ENCODE measurements at places on chromosomes 2 and 18.

GRCh38 chr18:6069539-6069938, 174.2 kb upstream of the TMEM200C start:
- DNase-seq, result no peak

DNA sequence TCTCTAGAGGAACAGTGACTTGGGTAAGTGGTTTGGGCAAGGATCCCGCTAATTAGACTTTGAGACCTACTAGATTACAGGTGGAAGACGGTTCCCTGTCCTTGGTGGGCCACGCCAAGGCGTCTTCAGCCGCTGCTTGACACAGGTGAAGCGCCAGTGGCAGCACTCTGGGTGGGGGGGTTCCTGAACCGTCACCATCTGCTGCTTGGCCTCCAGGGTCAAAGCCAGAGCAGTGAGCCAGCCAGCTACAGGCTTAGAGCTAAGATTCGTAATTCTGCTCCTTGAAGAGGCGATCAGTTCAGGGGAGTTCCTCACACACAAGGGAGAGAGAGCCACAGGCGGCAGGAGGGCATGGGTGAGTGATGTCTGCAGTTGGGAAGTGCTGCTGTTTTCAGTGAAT, 39.4 kb upstream of the RBM44 start:
- no peak for DNase-seq

GRCh38 chr2:127678531-127678930, 3.2 kb upstream of the LIMS2 start:
- no peak for DNase-seq

DNA sequence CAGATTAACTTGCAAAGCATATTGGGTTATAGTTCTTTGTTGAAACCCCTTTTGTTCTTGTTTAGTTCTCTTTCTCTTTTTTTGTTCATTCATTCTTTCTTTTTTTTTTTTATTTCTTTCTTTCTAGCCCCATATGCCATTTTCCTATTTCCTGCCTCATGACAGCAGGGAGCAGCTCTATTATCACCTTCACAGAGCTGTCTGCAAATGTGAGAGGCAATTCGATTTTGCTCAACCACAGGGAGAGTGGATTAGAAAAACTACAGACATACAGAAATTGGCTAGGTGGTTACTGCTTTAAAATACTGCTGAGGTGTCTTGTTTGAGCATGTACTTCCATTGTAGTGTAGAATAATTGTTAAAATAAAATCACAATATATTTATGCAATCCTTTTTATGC, 44.2 kb upstream of the TBR1 start:
- no peak for DNase-seq

DNA sequence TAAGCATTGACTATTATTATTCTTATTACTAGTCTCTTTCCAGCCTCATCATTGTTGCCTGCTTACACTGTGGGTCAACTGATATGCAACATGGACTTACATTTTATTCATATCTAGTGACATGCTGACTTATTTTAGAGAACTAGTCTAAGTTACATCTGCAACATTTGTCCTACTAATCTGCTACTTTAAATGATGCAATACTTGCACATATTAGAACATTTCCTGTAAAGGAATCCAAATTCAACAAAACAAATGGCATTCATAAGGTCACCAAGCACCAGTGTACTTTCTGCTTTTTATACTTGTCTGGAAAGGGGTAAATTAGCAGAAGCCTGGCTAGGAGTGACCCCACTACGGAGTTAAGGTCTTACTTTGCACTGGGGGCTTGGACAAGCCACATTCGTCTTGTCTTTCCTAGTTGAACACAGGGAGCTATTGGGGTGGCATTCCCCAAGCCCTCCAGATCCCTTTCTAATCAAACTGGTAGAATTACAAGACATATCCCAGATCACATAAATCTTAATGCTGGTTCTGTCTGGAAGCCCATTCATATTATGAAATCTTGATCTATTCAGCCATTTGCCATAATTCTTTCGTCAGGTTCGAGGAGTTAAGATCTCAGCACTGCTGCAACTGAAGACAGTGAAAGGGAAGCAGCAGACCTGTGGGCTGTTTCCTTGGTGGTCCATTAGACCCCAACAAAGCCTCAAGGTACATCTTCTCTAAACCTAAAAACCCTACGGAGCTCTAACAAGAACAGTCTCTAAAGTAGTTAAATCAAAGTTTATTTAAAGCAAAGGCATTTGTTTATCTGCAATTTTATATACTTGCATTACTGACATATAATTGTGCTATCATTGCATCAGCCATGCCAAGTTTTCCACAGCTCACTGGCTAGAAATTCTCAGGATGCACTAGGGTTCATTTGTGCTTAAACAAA, 49.9 kb upstream of the RTN4 start:
- no peak for DNase-seq

- no peak for DNase-seq
Measured at GRCh38 chr2:172560721-172561120, 4.8 kb downstream of the PDK1 start.

- no peak for DNase-seq
Measured at GRCh38 chr18:49658823-49659404, 97.1 kb downstream of the LIPG start.

DNA sequence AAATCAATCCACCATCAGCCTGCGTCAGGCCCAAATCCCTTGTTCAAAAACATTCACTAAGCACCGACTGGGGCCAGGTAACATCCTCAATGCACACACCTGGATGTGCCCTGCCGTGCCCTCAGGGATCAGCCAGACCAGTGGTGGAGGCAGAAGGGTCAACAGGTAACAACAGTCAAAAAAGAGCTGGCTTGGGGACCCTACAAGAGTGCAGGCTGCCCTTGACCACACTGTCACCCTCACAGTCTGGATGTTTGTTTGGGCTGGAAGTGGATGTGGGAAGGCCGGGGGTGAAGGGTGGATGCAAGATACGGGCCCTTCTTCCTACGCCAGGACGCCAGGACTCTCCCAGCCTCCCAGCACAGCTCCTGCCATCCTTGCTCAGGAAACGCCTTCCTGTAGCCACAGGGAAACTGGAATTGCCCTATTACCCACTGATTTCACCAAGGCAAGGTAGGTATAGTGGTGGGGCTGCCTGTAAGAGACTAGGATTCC, 2.7 kb downstream of the BIN1 start:
- no peak for DNase-seq

- DNase-seq, result no peak
Measured at GRCh38 chr2:142722086-142722485, 155.4 kb upstream of the KYNU start.

- no peak for DNase-seq
Measured at GRCh38 chr18:74486119-74486849, 9.9 kb upstream of the CNDP2 start.

- DNase-seq, result no peak
Measured at GRCh38 chr2:82852787-82853186, 1606.3 kb downstream of the SUCLG1 start.

DNA sequence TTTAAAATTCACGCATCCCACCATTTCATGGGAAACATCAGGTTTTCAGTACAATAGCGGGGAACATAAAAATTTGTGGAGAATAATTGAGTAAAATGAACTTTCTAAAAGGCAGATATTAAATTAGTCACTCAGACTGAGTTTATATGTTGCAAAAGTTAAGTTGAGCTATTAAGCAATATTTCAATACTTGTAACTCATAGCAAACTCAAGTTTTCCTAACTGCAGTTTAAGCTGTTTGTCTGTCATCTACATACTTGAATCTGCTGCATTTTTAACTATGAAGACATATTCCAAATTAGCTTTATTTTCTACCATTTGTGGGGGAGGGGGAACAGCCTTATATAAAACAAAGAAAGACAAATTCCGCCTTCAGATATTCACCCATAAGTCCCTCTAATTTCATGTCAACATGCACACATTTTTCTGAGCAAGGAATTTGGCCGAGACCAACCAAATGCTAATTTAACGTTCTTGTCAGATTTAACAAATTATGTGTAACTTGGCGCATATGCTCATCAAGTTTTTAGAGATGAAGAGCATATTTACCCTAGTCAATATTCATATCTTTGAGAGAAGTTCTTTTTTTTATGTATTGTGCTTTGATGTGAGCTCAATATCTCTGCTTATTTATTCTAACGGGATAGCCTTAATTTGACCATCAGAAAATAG, 462.9 kb downstream of the TXNL1 start:
- no peak for DNase-seq

DNA sequence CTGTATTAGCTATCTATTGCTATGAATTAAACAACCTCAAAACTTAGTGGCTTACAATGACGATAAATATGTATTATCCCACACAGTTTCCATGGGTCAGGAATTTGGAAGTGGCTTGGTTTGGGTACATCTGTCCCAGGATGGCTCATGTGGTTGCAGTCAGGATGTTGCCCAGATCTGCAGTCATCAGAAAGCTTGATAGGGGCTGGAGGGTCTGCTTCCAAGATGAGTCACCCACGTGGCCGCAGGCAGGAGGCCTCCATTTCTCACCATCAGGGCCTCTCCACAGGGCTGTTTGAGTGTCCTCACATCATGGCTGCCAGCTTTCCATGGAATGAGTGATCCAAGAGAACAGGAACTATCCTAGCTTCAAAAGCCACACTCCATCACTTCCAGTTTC, 46.4 kb downstream of the CHRNA1 start:
- no peak for DNase-seq

DNA sequence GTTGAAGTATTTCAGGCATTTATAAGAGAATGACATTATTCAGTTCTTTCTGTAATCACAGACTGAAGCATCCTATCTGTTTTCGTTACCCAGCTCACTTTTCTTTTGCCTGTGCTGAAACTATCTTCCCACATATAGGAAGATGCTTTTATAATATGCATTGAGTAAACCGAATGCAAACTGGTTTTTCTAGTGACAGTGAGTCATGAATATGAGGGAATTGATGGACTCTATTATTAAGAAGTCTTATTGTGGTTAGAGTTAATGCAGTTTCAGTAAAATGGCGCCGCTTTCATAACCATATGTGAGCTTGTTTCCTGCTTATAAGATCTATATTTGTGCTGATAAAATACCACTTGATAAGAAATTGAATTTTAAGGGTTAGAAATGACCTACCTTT, 59.2 kb downstream of the ACVR2A start:
- no peak for DNase-seq

DNA sequence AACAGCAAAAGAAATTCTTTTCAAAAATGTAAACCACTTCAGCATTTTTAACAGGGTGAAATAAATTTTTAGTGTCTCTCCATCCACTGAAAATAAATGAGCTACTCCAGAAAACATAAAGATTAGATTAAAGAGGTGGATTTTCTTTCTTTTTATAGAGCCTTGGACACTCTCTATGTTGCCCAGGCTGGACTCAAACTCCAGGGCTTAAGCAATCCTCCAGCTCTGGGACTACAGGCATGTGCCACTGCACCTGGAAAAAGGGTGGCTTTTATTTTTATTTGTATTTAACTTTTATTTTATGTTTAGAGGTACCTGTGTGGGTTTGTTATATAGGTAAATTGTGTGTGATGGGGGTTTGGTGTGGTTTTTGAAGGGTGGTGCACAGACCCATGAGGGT, 19.9 kb downstream of the ITGB6 start:
- DNase-seq, result no peak

DNA sequence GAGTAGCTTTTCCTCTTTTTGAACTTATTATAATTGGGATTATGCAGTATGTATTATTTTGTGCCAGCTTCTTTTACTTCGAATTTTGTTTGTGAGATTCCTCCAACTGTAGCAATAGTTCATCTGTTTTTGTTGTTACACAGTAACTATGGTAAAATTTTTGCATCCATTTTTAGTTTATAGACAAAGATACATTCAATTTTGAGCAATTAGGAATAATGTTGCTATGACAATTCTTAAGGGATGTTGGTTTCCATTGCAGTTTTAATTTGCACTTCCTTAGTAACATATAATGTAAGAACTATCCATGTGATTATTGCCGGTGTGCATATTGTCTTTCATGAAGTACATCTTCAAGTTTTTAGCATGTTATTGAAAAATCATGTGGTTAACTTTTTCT, 20.7 kb downstream of the CCDC102B start:
- DNase-seq, result no peak

DNA sequence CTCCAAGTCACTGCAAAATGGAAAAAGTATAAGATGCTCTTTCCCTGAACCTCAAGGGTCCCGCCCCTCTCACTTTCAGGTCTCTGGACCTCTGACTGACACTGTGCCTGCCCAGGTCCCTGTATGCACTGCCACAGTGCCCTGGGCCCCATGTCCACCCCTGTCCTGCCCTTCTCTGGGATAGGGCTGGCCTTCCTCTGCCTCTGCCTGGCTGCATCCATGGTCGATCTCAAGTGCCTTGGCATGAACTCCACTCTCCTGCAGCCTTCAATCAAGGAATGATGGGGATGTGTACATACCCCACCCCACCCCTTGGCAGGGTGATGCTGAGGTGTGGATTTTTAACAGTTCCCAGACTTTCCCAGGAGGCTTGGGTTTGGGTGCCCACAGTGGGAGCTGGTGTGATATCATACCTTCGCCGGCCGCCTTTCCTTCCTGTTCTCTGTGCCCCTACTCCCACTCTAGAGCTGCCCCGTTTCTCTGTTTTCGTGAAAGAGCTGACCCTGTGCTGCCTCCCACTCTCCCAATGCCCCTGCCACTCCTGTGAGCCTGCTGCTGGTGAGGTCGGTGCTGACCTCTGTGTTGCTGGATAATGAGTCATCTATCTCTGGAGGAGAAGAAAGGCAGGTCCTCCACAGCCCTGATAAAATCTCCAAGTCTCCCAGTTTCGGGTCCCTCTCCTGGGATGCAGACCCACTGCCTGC, 18.9 kb downstream of the PTPN18 start:
- no peak for DNase-seq

GRCh38 chr18:71808616-71809015, 735.5 kb downstream of the CBLN2 start:
- no peak for DNase-seq

GRCh38 chr2:97908208-97908676, 87.5 kb downstream of the TMEM131 start:
- no peak for DNase-seq

DNA sequence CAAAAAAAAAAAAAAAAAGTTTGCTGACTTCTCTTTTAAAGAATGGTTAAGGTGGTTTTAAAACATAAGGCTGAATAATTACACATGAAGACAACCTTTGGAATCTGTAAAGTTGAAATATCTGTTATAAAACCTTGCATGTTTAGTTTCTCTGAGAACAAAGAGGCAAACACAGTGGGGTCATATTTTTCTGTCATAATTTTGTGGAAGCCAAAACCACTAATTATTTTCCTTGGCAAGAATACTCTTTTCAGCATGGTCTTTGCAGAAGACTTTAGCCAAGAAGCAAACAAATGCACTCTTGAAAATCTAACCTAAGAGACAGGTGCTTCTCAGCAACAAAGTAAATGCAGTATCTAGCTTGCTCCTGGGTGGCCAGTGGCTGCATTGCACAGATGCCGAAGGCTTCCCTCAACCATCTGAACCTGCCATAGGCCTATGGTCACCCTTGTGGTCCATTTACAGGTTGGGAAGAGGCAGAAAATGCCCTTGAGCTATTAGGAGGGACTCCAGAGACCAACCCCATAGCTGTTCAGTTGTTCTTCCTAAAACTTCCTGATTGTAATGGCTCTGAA, 44.8 kb downstream of the ZAP70 start:
- DNase-seq, result no peak
